ENCODE measurements at places on chromosomes 7 and 10. TPM values are rescaled to one million over a fixed set of nuclear protein-coding genes. Genes with fewer than 3 reads are reported as not detected.

GRCh38 chr7:46830-47140 is 145.6 kb upstream of the FAM20C start:
- H3K4me1 ChIP-seq: no peaks in the 10 kb centered on the region
- no peak overlapping the region for H3K4me3 ChIP-seq
- no peaks in the 10 kb centered on the region for H3K36me3 ChIP-seq
- H3K27ac ChIP-seq: no peak overlapping the region
- DNase-seq: no peak

DNA sequence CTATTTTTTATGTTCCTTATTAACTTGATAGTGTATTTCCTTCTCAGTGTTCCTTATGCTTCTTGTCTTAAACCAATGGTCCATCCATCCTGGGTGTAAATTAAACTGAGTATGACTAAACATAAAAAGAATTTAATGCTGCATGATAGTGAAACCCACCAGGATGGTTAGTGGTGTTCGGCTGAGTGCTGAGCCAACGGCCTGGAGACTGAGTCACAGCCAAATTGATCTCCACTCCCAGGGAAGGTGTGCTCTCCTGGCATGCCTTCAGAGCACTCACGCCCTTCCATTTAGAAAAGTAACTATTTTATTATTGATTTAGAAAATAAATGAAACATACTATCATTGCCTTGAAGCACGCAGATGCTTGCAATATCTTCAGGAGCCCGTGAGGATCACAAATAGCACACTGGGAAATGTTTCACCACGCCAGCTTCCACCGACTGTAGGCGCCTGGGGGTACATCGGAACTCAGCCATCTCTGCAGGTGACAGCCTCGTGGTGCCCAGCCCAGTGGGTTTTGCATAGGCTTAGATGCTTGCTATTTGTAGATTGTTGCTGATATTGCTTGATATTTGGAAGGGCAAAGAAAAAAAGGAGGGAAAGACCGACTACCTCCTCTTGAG is 40.0 kb upstream of the LOXL4 start:
- H3K4me3 ChIP-seq: no peak overlapping the region
- no peaks in the 10 kb centered on the region for H3K36me3 ChIP-seq
- no peak for DNase-seq
- H3K27ac ChIP-seq: no peak overlapping the region
- peaks cover 6% of the 10 kb centered on the region for H3K4me1 ChIP-seq

- no peak for DNase-seq
- no peak overlapping the region for H3K4me3 ChIP-seq
- H3K4me1 ChIP-seq: peaks cover 42% of the 10 kb centered on the region
- H3K36me3 ChIP-seq: peaks cover 1% of the 10 kb centered on the region
Observed at GRCh38 chr7:139650429-139651100, 127.1 kb downstream of the CLEC2L start.

DNA sequence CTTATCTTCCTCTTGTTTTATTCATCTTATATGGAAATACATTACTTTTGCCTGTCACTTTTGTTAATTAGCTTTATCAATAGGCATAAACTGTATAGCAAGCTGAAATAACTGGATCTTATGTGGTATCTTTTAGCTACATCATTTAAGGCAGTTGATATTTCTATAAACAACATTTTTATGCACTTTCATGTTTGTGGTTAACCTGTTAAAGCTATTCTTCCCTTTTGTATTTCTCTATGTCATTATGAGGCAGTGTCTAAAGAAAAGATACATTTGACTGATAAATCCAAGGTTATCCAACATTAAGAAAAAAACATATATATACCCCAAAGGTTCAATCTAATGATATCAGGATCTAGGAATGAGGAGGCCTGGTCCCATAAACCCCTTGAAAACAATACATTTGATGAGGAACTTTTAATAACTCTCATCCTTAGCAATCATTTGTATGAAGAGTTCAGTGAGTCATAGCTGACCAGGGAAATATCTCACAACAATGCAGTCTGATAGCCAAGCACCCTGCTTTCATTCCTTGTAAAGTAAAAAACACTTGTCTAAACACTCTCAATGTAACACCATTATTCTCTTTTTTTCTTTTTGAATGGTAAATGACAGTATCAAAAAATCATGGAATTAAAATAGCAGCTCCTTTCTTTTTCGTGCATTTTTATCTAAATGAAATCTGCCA is 300.9 kb downstream of the NEBL start:
- no peaks in the 10 kb centered on the region for H3K4me1 ChIP-seq
- H3K27ac ChIP-seq: no peak overlapping the region
- no peak overlapping the region for H3K4me3 ChIP-seq
- no peaks in the 10 kb centered on the region for H3K27me3 ChIP-seq
- no peak for DNase-seq

The GATA3 gene
- total RNA-seq: 8.8 TPM

DNA sequence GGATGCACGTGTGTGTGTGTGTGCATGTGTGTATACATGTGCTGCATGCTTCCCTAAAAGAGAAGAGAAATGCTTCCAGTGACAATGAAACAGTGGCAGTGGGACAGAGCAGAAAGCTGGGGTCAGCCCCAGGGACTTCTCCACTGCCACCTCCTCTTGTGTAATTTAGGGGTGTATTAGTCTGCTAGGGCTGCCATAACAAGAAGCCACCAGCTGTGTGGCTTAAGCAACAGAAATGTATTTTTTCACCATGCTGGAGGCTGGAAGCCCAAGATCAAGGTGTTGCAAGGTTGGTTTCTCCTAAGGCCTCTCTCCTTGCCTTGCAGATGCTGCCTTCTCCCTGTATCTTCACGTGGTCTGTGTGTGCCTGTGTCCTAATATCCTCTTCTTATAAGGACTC is 190.5 kb downstream of the CXCL12 start:
- H3K4me1 ChIP-seq: no peaks in the 10 kb centered on the region
- no peaks in the 10 kb centered on the region for H3K27me3 ChIP-seq
- H3K4me3 ChIP-seq: no peak overlapping the region
- H3K27ac ChIP-seq: no peak overlapping the region
- H3K36me3 ChIP-seq: no peaks in the 10 kb centered on the region

DNA sequence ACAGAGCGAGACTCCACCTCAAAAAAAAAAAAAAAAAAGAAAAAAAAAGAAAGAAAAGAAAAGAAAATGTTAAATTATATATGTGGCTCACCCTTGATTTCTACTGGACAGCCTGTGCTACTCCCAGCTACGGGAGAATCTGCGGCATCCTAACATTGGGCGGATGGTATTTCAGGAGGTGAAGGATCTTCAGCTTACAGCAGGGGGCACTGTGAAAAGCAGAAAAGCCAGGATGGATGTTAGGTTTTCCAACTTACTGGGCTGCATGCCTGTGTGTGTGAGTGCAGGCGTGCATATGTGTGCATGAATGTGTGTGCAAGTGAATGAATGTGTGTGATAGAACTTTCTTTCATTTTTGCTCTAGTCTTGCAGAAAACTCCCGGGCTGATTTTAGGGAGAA is 1066.5 kb downstream of the TYW1 start:
- H3K4me3 ChIP-seq: no peak overlapping the region
- H3K27ac ChIP-seq: no peak overlapping the region
- no peaks in the 10 kb centered on the region for H3K27me3 ChIP-seq

DNA sequence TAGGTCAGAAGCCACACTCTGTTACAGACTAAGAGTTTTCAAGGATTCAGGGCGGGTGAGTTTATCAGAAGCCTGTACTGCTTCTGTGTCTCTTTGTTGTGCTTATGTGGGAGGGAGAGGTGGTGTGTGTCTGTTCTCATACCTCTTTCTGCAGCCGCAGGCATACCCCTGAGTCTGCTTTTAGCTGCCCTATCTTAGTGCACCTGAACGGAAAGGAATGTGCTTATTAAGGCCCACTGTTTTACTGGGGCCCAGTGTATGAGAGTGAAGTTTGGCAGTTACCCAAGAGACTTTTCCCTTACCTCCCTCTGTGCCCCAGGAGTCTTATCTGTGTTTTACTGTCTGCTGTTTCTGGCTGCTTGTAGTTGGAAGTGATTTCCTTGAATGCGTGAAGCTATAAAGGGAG is 104.3 kb downstream of the TYW1 start:
- H3K4me1 ChIP-seq: peaks cover 9% of the 10 kb centered on the region
- peak overlapping the region; percentile 62 for H3K27ac ChIP-seq
- H3K27me3 ChIP-seq: no peaks in the 10 kb centered on the region
- DNase-seq: no peak

DNA sequence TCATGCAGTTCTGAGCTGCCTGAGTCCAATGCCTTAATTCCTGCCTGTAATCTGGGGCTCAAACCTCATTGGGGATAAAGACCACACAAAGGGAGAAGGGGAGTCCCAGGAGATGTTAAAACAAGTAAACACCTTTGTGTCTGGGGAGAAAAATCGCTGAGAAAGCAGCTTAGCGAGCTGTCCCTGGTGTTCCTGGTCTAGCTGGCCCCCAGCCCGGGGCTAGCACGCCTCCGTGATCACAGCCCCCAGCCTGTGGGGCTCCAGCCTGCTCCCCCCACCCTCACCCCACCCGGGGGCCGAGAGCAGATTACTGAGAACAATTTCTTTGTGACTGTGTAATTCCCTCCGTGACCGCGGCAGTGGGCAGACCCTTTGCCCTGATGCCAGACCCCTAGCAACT is 24.8 kb downstream of the DPCD start:
- no peaks in the 10 kb centered on the region for H3K27me3 ChIP-seq
- peaks cover 4% of the 10 kb centered on the region for H3K36me3 ChIP-seq
- H3K4me3 ChIP-seq: no peak overlapping the region
- DNase-seq: no peak
- peaks cover 9% of the 10 kb centered on the region for H3K4me1 ChIP-seq

DNA sequence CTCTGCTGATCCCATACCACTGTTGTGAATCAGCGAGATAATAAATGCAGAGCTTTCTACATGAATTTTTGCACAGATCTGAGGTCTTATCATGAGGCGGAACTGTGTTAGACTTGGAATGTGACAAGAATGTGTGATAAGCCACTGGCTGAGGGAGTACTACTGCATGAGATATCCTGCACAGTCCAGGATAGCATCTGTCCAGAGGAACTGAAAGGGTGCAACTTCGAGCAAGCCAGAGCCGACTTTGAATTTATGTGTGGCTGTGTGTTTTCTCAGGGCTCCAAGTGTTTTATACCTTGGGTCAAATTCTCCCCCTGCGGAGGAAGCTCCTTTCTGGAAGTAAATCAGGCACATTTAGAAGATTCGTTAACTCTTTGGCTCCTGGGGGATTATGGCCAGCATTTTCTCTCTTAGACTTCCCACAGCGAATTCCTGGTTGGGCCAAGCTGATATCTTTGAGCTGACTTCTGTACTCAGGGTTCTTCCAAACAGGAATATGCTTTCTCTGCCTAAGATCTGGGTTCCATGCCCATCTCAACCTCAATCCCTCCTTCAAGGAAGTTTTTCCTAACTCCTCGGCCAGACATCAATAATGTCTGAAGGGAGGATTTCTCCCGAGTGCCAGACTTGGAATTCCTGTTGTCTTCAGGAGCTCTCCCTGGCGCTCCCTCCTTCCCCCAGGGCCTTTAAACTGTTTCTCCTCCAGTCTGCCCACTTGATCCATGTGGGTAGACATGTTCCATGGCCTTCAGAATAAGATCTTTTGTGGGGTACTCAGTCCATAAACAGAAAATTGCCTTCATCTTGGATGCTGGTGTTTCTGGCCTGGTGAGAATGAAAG is 2.5 kb upstream of the MEST start:
- no peak overlapping the region for H3K27ac ChIP-seq
- no peak for DNase-seq
- peaks cover 21% of the 10 kb centered on the region for H3K27me3 ChIP-seq
- no peak overlapping the region for H3K4me3 ChIP-seq

- H3K27me3 ChIP-seq: peaks cover 16% of the 10 kb centered on the region
- no peak overlapping the region for H3K27ac ChIP-seq
- no peak overlapping the region for H3K4me3 ChIP-seq
- no peak for DNase-seq
- H3K4me1 ChIP-seq: no peaks in the 10 kb centered on the region
Observed at GRCh38 chr10:93173967-93174845, 100.5 kb downstream of the CYP26A1 start.

- H3K4me1 ChIP-seq: peaks cover 3% of the 10 kb centered on the region
- H3K27ac ChIP-seq: no peak overlapping the region
- no peak for DNase-seq
- H3K27me3 ChIP-seq: peaks cover 5% of the 10 kb centered on the region
Observed at GRCh38 chr10:11643039-11643438, 31.6 kb upstream of the USP6NL start.

DNA sequence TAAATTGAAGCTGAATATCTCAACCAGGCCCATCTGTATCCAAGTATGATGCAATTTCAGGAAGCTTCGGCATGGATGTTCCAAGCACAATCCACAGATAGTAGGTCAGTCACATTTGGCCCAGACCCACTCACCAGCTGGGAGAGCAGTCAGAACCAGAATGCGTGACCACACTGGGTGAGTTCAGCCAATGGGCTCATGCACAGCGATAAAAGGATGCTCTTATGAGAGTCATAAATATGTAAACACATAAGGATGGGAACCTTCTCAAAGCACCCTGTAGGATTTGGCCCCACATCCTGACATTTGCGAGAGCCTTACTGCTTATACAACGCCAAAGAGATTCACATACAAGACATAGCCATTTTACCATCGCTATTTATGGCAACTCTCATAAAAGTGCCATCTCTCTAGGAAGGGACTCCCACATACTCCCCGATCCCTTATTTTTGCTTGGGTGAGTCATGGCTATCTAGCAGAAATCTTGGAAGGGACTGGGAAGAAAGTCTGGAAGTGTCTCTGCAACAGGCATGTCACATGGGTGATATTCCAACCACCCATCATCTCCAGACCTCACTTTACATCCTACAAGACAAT is 3.0 kb downstream of the AFAP1L2 start:
- no peak overlapping the region for H3K4me3 ChIP-seq
- DNase-seq: no peak
- no peaks in the 10 kb centered on the region for H3K36me3 ChIP-seq
- H3K4me1 ChIP-seq: peaks cover 13% of the 10 kb centered on the region
- H3K27ac ChIP-seq: no peak overlapping the region

The THSD7A gene
- total RNA-seq: not detected

- peaks cover 2% of the 10 kb centered on the region for H3K36me3 ChIP-seq
- DNase-seq: no peak
- peaks cover 3% of the 10 kb centered on the region for H3K27me3 ChIP-seq
- no peak overlapping the region for H3K4me3 ChIP-seq
- H3K27ac ChIP-seq: no peak overlapping the region
Observed at GRCh38 chr10:48197236-48197899, 77.1 kb downstream of the FRMPD2 start.
